ENCODE measurements at places on chromosomes 16 and 17. TPM values are rescaled to one million over a fixed set of nuclear protein-coding genes. Genes with fewer than 3 reads are reported as not detected.

Gene FADS6
- total RNA-seq = not detected

Gene KRT39
- total RNA-seq = not detected

Gene EPN3
- total RNA-seq = not detected

Gene MCRIP1
- total RNA-seq = 89.9 TPM

Gene CAVIN1
- total RNA-seq = 1,221 TPM

Gene KRTAP1-5
- total RNA-seq = 106 TPM

Gene KRTAP4-3
- not detected for total RNA-seq

All from HFFc6 (cell line).